ENCODE measurements at places on chromosomes 6 and 20. TPM values are rescaled to one million over a fixed set of nuclear protein-coding genes. Genes with fewer than 3 reads are reported as not detected.

LPA gene
- total RNA-seq = not detected

LY6G5C gene
- total RNA-seq = 1.7 TPM

DEFB114 gene
- total RNA-seq = not detected

TCF19 gene
- total RNA-seq = 86.7 TPM

SLC17A2 gene
- total RNA-seq = not detected

PLAGL2 gene
- 22.8 TPM for total RNA-seq

RALGAPB gene
- 31.1 TPM for total RNA-seq

DNA sequence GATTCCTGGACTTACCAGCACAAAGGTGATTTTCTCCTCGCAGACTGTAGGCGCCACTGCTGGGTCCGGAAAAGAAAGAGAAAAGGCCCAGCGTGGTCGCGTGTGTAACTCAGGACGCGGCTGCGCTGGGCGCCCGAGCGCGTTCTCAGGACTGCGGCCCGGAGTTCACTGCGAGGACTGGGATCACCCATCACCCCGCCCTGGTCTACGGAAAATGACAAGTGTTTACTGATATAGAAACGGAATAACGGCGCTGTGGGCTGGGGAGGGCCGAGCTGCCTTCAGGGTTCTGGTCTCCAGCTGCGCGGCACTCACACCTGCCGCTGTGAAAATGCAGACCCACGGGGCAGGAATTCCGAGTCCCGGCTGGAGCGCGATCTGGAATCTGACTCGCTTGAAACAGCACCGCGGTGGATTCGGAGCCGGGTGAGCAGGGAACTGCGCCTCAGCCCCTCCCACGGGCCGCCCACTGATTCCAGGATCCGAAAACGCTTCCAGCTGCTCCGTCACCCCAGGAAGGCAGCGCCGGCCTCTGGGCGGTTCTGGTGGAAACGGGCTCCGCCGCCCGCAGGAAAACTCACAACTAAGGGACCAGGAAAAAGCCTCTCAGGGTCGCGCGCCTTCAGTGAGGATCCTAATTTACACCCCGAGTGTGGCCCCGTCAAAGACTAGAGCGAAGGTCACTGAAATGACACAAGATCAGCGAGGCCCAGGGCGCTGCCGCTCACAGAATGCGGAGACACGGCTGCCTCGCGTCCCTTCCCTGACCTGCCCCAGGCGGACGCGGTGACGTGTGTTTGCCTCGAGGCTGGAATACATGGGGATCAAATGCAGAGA is 34.5 kb downstream of the HLA-A start:
- DNase-seq = peak; percentile 66

DNA sequence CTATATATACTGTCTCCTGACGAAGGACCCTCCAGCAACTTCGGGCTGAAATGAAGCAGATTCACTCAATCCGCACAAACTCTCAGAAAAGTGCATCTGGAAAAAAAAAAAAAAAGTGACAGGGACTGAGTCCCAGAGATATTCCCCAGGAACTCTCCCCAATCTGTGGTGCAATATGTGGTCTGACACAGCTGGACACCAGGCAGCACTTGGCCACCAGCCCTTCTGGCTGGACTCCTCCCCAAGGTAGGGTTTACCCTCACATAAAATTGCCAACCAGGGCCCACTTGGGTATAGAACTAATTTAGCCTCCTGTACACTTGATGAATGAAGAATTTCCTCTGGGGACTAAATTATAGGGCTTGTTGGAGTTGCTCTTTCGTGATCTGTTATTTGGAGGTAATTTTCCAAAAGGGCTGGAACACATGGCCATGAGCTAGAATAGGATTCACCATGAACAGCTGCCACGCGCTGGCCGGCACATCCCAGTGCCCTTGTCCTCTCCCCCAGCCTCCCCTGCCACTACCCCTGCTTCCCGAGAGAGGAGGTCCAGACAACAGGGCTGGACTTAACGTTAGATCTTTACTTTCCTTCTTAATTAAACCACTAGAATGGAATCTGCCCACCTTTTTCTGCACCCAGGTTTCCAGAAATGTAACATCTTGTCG is 379.2 kb downstream of the BMP2 start:
- DNase-seq = no peak

DNA sequence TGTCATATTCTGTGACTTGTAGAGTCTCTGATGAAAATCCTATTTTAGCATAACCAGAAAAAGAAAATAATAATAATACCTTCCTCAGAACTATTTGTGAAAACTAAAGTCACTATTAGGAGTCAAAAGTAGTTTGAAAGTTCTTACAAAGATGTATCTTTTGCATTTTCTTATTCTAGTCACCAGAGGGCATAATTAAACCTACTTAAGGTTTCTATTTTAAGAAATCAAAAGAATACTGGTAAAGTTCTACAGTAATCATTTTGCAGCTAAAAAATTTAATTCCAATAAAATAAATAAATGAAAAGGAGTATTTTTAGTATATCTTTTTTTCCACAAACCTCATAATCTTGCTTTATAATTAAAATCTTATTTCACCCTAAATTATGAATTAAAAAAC is 28.0 kb upstream of the MCM9 start:
- no peak for DNase-seq

GRCh38 chr6:144993870-144994269 is 708.7 kb downstream of the UTRN start:
- no peak for DNase-seq

GRCh38 chr20:1819311-1820137 is 75.7 kb upstream of the SIRPA start:
- no peak for DNase-seq

DNA sequence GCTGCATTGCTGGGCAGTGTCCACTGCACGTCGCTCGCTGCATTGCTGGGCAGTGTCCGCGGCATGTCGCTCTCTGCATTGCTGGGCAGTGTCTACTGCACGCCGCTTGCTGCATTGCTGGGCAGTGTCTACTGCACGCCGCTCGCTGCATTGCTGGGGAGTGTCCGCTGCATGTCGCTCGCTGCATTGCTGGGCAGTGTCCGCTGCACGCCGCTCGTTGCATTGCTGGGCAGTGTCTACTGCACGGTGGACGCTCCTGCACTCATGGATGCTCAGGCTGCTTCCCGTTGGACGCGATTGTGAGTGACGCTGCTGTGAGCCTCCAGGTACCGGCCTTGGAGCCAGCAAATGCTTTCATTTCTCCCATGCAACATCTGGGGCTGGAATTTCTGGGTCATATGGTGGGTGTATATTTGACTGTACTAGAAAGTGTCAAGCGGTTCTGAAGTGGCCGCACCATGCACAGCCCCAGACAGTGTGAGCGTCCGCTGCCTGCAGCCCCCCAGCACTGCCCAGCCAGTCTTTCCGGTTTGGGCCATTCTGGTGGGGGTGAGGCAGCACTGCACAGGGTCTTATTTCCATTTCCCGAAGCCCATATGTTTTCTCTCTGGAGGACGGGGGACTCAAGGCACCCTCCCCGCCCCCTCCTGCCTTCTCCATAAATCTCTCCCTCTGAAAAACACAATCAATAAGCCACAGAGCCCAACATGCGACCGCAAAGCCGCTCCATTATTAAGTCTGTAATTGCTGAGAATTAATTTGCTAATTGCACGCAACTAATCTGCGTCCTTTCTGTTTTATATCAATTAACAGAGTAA is 97.4 kb downstream of the YTHDF1 start:
- DNase-seq = no peak

DNA sequence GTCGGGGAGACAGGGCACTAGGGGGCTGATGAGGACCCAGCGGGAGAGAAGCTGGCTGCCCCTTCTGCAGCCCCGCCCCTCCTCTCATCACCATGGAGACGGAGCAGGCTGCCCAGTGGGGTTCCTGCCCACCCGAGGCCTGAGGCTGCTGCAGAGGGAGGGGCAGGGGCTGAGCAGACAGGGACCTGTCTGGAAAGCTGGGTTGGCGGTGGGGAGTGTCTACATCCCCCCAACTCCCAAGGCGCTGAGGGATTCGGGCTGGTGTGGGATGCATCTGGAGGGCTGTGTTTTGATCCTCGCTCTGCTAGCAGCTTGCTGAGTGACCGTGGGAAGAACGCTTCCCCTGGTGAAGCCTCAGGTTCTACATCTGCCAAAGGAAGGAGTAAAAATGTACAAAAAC is 1.2 kb upstream of the BPI start:
- no peak for DNase-seq

DNA sequence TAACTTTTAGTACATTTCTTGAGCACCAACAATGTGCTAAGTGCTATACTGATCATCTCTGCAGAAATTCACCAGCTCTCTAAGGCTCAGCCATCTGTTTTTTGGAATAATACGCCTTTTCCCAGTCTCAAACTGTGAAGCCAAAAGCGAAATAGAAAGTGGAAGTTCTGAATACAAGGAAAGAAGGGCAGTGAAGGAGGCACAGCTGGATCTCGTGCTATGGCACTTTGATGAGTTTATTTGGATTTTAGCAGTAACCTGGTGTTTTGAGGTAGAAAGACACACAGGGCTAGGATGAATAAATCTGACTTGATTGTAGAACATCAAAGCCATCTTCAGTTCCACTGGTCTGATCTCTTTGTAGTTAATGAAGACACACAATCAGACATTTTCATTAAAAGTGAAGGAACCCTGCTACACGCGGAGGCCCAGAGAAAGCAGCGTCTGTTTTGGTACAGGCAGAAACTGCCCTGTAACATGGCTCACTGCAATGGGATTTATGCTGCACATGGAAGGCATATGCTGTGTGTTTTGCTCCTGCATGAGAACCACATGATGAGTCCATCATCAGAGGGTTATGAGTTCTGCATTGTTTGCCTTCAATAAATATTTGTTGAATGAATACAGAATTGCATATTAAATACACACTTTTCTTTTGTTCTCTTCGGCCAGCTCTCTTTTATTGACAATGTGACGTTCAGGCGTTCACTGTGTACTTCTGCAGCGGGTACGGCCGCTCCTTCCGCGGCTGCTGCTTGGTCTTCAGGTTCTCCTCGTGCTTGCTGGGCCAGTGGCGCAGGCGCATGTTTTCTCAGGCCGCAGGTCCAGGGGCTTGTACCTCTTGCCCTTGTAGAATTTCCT is 100.9 kb downstream of the PREP start:
- no peak for DNase-seq
